Aorta (tissue), 5 donors: ENCODE measurements at places on chromosomes 11 and 22. TPM values are rescaled to one million over a fixed set of nuclear protein-coding genes. Genes with fewer than 3 reads are reported as not detected.
A peak's percentile ranks its signal among the peaks of the same experiment; 100 is the strongest.

- DNase-seq = no peak
Observed at GRCh38 chr11:75254326-75254725, 13.8 kb downstream of the TPBGL start.

DNA sequence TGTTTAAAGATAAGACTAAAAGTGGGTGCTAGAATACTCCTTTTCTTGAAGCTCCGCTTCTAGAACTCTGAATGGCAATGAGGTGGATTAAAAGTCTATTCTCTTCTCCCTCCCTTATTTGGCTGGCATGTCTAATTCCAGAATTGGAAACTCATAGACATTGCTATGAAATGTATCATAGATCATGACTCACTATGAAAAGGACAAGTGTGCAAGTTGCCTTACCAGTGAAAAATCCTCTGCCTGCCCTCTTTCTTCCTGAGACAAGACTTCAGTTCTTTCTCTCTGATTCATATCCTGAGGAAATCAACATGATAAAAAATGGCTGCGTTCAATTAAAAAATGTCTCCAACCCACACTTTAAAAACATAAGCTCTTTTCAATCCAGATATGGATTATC is 73.2 kb upstream of the BLID start:
- no peak for DNase-seq

Gene USP2
- total RNA-seq = 3.0 TPM

DNA sequence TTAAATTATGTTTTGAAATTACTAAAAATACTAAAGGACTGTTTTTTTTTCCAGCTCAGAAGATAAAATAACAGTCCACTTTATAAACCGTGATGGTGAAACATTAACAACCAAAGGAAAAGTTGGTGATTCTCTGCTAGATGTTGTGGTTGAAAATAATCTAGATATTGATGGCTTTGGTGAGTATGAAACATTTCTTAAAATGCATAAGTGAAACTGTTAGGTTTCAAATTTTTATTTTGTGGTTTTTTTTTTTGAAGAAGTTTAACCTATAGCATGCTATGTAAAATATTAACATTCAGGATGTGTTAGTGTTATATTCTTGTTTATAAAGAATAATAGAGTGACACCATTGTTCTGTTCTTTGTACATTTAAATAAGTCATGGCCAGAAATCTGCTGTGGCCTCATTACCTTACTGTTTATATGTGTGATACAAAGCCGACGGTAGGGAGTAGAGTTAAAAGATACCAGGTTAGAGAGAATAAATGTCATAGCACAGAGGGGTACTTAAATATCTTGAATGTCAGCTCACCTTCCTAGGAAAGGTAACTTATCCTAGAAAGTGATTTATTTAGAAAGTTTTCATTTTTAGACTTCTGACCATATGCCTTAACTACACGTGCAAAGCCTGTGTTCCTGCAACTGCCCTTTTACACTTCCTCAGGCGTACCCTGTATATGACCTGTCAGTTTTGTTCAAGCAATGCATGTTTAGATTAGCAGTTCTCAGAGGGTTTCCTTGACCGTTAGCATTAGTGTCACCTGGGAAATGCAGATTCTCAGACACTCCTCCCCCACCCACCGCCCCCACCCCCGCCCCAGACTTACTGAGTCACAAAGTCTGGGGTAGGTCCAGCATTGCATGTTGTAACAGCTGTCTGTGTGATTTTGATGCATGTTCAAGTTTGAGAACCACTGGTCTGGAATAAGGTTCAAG is 6.3 kb downstream of the FDX1 start:
- DNase-seq = no peak

DNA sequence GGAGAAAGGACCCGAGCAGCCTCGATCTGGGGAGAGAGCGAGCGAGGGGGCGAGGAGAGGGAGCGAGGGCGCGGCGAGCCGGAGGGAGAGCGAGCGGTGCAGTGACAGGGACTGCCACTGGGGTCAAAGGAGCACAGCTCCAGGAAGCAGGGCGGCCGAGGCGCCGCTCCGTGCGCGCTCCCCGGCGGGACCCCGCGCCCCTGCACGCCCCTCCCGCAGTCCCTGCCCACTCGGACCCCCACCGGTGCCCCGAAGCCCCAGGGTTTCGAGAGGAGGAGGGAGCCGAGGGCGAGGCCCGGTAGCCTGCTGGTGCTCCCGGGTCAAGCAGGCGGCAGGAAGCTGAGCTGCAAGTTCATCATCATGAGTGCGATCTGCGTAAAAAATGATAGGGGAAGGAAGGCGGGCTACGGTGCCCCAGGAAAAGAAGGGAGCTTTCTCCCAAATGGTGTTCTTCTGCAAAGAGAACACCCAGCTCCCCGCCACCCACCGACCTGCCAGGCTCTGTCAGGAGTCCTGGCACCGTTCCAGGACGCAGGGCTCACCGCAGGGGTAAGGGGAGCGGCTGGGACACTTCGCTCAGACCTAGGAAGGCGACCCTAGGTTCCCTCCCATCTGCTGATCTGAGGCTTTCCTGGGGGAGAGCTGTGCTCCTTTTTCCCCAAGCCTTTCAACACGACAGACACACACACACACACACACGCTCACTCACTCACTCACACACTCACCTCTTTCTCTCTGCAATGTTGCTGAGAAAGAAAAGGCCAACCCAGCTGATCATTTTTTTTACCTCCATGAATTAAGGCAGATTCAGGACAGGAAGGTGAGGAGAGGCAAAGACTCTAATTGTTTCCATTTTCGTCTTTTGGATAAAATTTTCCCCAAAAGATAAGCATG is at the start of gene MPPED2:
Gene MPPED2, minus strand, starts transcription at position 103 of the 894 bp plus-strand sequence. CDS start 5,980 bp downstream, outside the sequence.
- DNase-seq = peak; percentile 72

Gene PGA5
- 1.0 TPM for total RNA-seq

GRCh38 chr22:48228468-48228867 is 1466.0 kb downstream of the TBC1D22A start:
- no peak for DNase-seq

- DNase-seq = no peak
Observed at GRCh38 chr11:111632516-111633220, 30.4 kb downstream of the SIK2 start.

DNA sequence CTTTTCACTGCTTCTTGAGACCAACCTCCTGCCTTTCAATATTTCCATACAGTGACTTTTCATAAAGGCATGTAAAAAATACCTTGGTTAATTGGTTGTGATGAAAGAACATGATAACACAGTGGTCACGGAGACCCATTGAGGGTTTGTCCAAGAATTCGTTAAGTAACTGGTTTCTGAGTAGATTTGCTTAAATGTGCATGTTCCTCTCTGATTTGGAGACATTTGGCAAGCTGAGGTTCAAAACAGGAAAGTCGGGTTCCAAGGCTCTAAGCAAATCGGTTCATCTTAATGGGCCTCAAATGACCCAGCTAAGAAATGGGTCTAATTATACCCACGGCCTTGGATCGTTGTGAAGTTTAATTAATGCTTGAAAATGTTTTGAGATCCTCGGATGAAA is 36.9 kb upstream of the CCND1 start:
- DNase-seq = no peak

Gene SPON1
- 79.2 TPM for total RNA-seq

DNA sequence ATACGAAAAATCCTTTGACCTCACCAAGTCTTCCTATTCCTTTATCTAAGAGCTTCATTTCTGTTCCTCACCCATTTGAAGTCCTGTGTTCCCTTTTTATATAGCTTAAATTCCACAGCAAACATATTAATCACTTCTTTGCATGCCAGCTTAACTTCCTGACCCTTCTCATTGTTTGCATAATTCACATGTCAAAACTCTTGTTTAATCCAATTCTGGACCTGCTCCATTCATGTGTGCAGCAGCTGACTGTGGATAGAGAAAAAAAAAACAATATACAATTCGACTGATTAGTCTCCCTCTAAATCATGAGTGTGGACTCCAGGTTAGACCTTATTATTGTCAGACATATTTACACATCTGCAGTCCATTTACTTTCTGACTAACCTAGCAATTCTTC is 991.2 kb upstream of the TENM4 start:
- DNase-seq = no peak

- DNase-seq = peak; percentile 81
Observed at GRCh38 chr22:30694171-30694639, 469 bp upstream of the OSBP2 start.

DNA sequence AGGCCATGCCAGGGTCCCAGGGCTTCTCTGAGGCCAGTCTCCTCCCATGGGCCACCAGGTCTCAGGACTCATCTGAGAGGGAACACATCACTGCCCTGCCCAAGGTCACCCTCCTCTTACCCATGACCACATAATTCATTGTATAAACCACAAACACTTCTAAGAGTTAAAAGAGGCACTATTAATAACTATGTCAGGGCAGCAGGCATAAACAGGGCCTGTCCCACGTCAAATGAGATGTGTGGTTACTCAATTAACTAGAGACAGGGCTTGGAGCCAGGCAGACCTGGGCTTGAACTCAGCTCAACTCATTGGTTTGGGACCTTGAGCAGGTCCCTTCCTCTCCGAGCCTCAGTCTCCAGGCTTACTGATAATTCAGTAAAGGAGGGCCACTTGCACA is 33.1 kb downstream of the ARAP1 start:
- DNase-seq = no peak

Gene POU2F3
- total RNA-seq = not detected

- peak; percentile 74 for DNase-seq
Observed at GRCh38 chr11:70568035-70568813, 169.9 kb downstream of the CTTN start.

- DNase-seq = peak; percentile 84
Observed at GRCh38 chr11:76578654-76579055, 91.9 kb downstream of the LRRC32 start.

- DNase-seq = no peak
Observed at GRCh38 chr11:68020575-68020974, 9.9 kb upstream of the NDUFS8 start.

GRCh38 chr11:12263141-12263693 is 114.2 kb upstream of the PARVA start:
- DNase-seq = no peak

Gene OR6T1
- not detected for total RNA-seq

- DNase-seq = no peak
Observed at GRCh38 chr11:64726867-64727530, 4.0 kb upstream of the NRXN2 start.

Gene LRRC10B
- total RNA-seq = 2.8 TPM

GRCh38 chr11:95716266-95716665 is 73.3 kb downstream of the FAM76B start:
- DNase-seq = no peak

Gene ROBO4
- total RNA-seq = 19.7 TPM

DNA sequence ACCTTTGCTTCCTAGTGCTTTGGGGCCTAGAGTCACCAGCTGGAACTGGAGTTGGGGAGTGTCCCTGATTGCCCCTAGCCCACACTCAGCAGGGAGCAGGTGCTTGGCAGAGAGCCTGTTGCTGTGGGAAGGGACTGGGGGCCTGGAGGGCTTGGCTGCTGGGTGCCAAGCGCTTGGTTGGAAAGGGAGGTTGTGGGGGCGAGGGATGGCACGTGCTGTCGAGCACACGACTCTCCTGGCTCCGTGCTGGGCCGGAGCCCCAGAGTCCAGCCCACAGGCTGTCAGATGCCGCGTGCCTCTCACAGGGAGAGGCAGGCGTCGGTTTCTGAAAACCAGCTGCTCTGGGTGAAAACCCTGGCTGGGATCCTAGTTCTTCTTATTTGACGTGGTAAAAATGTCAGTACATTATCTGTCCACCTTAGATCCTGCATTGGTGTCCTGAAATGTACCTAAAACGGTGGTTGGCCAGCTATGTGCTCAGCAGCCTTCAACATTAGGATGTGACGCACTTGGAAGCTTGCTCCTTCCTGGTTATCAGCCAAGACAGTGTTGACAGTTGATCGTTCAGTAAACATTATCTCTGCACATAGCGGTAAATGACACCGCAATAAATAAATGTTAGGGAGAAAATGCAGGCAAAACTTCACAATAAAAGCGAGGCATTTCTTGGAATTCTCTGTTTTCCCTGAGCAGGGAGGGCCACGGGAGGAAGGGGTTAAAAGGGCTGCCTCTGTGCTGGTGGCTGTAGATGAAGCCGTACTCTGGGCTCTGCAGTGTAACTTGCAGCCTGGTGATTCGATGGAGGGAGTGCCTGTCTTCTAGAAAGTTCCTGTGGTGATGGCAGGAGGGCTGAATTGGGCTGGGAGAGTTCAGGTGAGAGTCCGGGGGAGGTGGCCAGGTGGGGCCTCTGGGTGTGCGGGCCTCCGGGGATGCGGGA is 29.2 kb downstream of the GRAMD4 start:
- no peak for DNase-seq

GRCh38 chr22:16915701-16916100 is 90.5 kb upstream of the XKR3 start:
- no peak for DNase-seq

DNA sequence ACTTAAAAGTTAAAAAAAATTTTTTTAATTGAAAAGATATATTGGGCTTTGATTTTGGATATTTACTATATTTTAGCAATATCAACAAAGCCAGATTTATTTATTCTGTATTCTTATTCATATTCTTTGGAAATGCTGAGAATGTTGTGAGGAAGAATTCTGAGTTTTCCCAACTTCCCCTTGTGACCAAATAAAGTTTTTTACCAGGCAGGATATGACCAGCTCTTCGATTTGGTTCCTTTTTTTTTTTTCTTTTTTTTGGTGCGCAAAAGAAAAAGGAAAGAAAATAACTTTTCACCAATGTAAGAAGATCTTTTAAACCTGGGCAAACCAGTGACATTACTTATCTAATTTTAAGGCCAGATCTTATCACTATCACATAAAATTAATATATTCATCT is 12.9 kb downstream of the TCP11L1 start:
- DNase-seq = no peak

DNA sequence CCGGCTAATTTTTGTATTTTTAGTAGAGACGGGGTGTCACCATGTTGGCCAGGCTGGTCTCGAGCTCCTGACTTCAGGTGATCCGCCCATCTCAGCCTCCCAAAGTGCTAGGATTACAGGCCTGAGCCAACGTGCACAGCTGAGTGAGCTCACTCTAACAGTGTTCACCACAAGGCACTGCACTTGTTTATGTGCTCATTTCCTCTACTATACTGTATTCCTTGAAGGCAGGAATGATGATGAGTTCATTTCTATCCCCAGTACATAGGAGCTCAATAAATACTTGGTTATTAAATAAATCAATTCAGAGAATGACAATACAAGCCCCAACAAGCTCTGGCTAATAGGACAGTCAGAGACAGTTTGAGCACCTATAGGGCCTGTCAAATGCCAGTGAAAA is 29.1 kb downstream of the ALG8 start:
- no peak for DNase-seq

Gene OR2D2
- total RNA-seq = not detected

- DNase-seq = peak; percentile 44
Observed at GRCh38 chr11:78213526-78214330, 25.0 kb downstream of the USP35 start.

GRCh38 chr11:86551288-86552092 is 120.9 kb downstream of the ME3 start:
- DNase-seq = no peak

GRCh38 chr11:58637371-58637770 is 14.9 kb downstream of the CNTF start:
- no peak for DNase-seq

Gene TTC28
- total RNA-seq = 44.1 TPM

DNA sequence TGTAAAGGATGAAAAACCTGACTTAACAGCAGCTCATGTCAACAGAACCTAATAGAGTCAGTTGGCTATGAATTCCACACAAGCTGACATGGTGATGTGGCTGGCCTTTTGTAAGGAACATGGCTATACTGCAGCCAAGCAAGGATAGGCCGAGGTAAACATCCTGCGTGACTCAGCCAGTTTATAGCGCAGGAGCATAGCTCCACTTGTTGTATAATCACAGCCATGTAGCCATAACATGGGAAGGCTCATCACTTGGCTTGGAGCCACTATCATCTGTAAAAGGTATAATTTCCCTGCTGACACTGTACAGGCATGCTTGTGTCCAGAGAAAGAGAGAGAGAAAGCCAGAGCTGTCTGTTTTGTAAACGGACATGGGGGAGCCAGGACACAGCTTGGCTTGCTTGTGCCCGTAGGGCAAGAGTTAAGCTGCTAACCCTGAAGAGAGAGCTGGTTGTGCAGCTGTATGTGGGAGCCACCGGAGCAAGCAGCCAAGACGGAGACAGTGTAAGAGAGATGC is 104.4 kb upstream of the PLET1 start:
- no peak for DNase-seq
